ENCODE measurements at places on chromosomes 4 and X.

DNA sequence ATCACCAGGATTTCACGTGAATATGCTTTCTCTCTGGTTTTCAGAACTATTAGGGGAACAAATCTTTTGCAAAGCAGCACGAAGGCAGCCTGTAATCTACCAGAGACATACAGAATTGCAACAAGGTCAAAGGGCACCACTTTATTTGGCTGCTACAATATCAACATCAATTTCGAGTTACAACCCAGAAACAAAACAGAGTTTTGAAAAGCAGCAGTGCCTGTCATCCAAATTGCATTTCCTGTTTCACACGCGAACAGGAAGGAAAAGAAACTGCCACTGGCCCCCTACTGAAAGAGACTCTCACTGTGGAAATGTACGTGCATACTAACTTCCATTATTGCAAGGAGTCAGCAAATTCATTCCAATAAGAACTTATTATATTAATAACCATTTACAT is 17.1 kb upstream of the C1QTNF7 start:
- DNase-seq: no peak

DNA sequence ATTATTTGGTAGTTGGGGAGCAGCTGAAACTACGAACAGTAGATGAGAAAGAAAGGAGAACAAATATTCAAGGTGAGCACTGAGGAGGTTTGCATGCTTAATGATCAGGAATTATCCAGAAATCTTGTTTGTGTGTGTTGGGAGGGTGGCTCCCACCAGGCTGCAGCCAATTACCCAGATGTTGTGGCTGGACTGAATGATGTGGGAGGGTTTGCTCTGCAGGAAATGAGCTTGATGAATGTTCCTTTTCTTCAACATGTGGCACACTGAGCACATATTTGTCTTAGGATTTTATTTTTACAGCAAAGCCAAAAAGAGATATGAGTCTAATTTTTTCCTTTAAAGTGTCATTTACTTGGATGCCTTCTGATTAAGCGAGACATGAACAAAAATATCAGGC is 48.3 kb upstream of the AMOT start:
- no peak for DNase-seq

DNA sequence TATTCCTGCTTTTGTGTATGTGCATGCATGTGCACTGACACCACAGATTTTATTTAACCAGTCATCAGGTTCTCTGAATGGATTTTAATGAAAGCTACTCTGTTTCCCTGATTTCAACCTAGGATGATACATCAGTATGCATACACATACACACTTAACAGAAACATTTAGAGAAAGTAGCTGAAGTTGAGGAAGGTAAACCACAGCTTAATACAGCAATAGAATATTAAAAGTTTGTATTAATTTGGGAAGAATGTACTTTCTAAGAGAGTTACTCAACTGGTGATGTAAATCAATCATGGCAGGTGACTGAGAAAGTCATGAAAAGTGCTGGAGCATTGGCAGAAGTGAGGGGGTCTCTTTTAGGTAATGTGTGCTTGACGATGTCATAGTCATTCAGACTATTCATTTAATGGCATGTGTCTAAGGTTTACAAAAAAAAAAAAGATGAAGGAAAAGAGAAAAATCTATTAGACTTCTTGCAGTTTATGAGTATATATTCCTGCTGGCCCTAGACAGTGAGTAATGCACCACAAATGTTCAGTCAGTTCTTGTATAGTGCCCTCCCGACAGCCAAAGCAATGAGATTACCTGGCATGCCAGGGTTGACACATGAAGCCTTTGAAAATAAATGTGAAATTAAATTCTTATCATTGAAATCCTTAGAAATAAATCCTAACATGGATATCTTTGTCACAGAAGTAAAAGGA is 187.6 kb downstream of the RAPGEF2 start:
- DNase-seq: no peak

DNA sequence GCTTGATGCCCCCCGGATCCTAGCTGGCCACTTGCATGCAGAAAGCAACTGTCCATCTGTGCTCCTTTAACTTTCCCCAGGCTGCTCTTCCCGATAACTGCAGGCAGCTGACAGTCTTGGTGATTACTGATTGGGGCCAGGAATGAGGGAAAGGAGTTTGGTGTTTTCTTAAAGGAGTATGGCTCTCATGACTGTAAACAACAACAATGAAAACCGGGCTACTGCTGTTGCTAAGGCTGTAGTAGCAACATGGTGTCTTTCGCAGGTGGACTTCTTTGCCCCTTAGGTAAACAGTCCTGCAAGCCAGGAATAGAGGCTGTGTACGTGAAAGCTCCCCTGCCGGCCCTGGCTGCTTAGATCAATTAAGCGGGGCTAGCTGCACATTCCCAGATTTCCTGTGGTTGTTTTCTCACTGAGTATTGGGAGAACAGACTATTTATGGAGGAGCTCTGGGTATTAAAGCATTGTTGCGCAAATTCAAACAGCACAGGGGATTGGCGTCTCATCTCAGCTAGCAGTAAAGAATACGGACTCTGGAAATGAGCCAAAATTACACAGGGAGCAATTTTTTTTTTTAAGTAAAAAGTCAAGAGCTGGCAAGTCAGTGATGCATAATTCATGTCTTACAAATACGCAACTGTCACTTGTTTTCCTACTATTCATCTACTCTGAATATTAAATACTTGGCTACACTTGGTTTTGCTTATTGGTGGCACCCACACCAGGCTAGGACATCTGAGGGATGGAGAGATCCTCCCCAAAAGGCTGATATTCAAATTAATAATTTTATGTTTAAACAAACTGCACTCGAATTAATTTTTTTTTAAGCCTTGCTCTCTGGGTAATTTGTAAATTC is 61.6 kb upstream of the NAP1L5 start:
- no peak for DNase-seq

DNA sequence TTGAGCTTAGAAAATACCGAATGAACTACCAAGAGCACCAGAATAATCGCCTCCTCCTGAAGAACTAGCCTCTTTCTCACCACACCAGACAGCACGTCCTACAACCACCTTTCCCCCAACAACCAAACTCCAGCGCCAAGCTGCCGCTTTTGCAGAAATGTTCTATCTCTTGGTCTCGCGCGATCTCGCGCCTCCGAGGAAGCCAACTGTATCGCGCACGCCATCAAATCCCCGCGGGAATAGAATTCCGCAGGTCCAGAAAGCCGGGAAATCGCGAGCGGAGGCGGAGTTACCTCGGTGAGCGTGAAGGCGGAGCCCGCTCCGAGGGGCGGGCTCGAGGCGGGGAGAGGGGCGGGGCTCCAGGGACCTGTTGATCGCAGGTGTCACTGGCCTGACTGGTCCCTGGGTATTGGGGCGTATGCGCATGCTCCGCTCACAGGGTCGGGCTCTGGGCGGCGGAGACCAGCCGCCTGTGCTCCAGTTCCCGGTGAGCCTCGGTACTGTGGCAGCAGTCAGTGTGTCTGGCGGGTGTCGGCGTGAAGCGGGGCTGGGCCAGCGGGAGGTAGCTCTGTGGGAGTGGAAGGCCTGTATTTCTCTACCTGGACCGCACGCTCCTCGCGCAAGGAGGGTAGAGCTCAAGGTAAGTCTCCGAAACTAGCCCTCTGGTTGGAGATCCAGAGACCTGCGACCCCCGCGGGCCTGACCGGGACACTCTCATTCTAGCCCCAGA is at the start of gene USP53:
Gene USP53, plus strand, starts transcription at position 480 of the 730 bp plus-strand sequence. CDS start 27,047 bp downstream, outside the sequence.
- peak; percentile 94 for DNase-seq

DNA sequence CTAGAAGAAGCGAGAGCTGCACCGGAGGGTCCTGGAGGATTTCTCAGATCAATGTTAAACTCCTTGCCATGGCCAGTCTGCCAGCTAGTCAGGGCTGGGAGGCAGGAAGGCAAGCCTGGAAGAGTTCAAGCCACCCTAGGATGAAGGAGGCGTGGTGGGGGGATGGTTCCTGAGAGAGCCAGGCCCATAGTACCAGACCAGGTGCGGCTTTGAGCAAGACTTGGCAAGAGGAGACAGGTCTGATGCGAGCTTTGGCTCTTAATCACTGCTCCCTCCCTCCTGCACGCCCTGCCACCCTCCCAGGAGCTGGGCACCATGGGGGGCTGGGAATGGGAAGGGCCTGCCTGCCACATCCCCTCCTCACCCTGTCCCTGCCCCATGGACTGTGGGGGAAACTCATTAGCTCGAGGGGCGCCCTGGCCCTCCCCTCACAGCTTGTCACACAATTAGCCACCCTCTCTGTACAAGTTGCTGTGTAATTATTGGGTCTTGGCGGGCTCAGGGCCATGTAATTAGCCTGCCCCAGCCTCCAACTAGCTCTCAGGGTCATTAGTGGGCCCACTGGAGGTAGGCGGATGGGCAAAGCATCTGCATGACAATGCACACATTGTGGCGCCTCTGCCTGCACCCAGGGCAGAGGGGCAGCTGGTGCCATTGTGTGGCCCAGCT is 50.3 kb downstream of the EFNB1 start:
- no peak for DNase-seq

DNA sequence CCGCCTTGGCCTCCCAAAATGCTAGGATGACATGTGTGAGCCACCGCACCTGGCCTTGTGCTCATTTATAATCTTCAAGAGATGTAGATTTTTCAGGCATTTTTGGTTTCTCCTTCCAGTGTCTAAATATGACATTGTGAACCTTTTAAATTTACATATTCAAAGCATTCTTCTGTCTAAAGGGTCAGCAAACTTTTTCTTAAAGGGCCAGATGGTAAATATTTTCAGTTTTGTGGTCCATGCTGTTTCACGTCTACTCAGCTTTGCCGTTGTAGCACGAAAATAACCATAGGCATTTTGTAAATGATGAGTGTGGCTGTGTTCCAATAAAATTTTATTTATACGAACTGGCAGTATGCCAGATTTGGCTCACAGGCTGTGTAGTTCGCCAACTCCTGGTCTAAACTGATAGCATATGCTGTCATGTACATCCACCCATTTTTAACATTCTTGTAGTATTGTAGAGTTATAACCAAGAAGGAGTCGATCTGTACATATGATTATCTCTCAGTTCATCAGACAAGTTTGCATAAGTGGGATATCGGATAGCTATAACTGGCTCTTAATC is 12.7 kb upstream of the GCNA start:
- DNase-seq: no peak

All from ascending aorta (tissue), 2 donors.